Breast epithelium (tissue), 4 donors: ENCODE measurements at places on chromosomes 4 and X. TPM values are rescaled to one million over a fixed set of nuclear protein-coding genes. Genes with fewer than 3 reads are reported as not detected.

- H3K4me1 ChIP-seq, result no peaks in the 10 kb centered on the region
- no peaks in the 10 kb centered on the region for H3K36me3 ChIP-seq
- no peak for DNase-seq
- no peak overlapping the region for H3K4me3 ChIP-seq
- no peak overlapping the region for H3K27ac ChIP-seq
- no peaks in the 10 kb centered on the region for H3K27me3 ChIP-seq
Measured at GRCh38 chr4:155629183-155629825, 37.3 kb upstream of the GUCY1A1 start.

GRCh38 chrX:143017272-143017671 lies 8.5 kb upstream of the SPANXN4 start:
- no peak overlapping the region for H3K4me3 ChIP-seq
- no peaks in the 10 kb centered on the region for H3K36me3 ChIP-seq
- H3K27me3 ChIP-seq, result no peaks in the 10 kb centered on the region
- no peak for DNase-seq
- no peaks in the 10 kb centered on the region for H3K4me1 ChIP-seq

DNA sequence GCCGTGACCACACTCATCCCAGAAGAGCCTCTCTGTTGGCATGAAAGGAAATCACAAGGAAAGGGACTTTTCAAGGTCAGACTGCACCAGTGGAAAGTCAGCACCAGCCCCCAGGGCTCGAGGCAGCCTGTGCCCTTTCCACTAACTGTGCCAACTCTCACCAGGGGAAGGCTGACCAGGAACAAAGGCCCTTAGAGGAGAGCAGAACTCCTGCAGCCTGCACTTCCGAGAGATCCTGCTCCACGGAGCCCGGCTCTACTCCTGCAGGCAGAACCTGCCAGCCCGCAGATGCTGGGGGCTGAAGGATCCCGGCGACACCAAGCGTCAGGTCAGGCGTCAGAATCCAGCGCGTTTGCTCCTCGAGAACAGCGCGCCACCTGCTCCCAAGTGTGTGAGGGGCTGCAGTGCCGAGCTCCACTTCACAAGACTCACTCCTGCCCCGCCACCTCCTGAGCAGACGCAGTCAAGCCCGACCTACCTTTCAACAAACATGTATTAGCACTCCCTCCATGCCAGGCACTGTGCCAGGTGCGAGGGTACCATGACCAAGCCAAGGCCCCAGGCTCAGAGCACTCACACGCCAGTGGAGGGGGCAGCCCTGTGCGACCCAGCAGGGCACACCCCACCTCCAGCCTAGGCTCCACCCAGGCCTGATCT lies 13.6 kb upstream of the HELT start:
- no peaks in the 10 kb centered on the region for H3K4me1 ChIP-seq
- peak overlapping the region; percentile 63 for H3K4me3 ChIP-seq
- H3K36me3 ChIP-seq, result no peaks in the 10 kb centered on the region
- no peaks in the 10 kb centered on the region for H3K27me3 ChIP-seq
- peak; percentile 58 for DNase-seq

Gene ADH1B
- total RNA-seq, result 1,871 TPM

DNA sequence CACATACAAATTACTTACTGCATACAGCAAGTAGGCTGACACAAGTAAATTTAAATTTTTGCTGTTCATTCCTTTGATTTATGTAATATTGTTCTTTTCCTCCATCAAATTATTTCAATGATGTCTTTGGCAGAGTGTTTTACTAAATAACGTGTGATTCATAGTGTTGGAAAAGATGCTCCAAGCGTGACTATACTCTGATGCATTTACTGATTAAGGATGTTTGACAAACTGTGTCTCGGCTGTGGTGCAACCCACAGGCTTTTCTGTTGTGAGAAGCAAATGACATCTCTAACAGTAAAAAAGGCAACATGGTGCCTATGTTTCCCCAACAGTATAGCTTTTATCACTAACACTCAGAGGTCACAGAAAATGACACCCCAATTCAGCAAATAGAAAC lies 540.9 kb downstream of the PPP4R3C start:
- no peak for DNase-seq
- H3K4me1 ChIP-seq, result no peaks in the 10 kb centered on the region
- H3K27me3 ChIP-seq, result peaks cover 19% of the 10 kb centered on the region
- H3K4me3 ChIP-seq, result no peak overlapping the region
- H3K27ac ChIP-seq, result no peak overlapping the region
- H3K36me3 ChIP-seq, result no peaks in the 10 kb centered on the region

DNA sequence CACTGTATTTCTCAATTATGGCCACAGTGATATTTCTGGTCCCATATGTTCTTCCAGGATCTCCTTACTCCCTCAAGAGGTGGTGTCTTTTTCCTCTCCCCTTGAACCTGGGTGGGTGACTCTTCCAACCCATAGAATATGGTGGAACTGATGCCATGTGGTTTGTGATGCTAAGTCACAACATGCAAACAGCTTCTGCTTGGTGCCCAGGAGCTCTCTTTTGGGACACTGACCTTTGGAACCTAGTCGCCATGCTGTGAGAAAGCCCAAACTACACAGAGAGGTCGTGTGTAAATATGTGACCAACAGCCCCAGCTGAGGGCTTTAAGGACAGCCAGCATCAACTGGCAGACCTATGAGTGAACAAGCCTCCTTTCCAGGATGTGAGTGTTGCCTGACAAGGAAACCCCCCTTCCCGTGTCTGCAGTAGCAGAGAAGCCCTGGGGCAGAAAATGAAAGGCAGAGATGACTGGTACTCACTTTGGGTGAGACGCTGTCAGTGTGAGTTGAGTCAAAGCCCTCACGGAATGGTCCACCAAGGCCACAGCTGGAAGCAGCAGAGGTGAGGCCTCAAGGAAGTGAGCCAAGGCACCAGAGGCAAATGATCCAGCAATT lies 223.4 kb downstream of the BCOR start:
- no peak overlapping the region for H3K4me3 ChIP-seq
- no peaks in the 10 kb centered on the region for H3K27me3 ChIP-seq
- no peak for DNase-seq
- no peaks in the 10 kb centered on the region for H3K4me1 ChIP-seq
- no peak overlapping the region for H3K27ac ChIP-seq
- no peaks in the 10 kb centered on the region for H3K36me3 ChIP-seq

DNA sequence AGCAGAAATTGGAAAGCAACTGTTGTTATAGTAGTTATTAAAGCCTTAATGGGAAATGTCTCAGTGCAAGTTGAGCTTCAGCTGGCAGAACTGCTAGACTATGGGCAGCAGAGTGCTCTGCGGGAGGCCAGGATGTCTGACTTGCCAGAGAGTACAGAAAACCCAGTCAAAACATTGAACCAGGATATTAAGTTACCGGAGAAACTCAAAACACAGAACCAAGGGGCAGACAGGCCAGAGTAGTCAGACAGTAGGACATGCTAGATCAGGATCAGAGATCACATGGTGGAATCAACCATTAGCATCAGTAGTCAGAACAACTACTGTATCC lies 72.9 kb upstream of the TNIP3 start:
- no peak overlapping the region for H3K4me3 ChIP-seq
- H3K36me3 ChIP-seq, result no peaks in the 10 kb centered on the region
- H3K27me3 ChIP-seq, result no peaks in the 10 kb centered on the region
- no peak overlapping the region for H3K27ac ChIP-seq

- peaks cover 14% of the 10 kb centered on the region for H3K27me3 ChIP-seq
- no peaks in the 10 kb centered on the region for H3K4me1 ChIP-seq
- H3K36me3 ChIP-seq, result no peaks in the 10 kb centered on the region
- no peak overlapping the region for H3K4me3 ChIP-seq
Measured at GRCh38 chr4:4409416-4410115, 22.7 kb downstream of the NSG1 start.

GRCh38 chr4:89111833-89112563 lies 665 bp downstream of the TIGD2 start:
- H3K36me3 ChIP-seq, result no peaks in the 10 kb centered on the region
- peak overlapping the region; percentile 93 for H3K27ac ChIP-seq
